Calu3 (cell line): ENCODE measurements at places on chromosomes 6 and 20. TPM values are rescaled to one million over a fixed set of nuclear protein-coding genes. Genes with fewer than 3 reads are reported as not detected.

DNA sequence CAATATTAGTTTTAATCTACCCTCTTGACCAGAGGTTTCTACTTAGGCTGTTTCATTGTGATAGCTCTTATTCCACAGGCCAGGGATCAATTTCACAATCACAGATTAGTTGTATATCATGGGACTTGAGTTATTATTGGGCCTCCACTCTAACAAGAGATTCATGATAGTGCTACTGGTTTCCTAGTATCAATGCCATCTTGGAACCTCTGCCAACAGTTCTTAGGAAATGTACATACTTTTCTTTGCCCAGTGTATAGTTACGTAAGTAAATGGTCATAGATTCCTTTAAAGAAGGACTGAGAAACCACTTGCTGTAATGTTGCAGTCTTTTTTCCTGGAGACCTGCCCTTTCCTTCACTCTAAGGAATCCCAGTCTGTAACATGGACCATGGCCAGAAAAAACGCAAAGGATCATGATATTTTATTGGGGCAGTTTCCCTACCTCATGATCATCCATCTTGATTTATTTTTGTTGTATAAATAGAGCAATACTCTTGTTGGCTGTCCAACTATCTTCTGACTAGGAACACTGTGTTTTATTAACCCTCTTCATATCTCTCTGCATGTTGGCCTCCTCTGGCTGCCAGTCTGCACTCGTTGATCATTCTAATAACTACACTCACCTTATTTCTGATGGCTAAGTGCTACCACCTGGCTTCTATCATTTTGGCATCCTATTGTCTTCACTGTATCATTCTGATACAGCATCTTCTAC, 38.0 kb upstream of the VGLL2 start:
- no peaks in the 10 kb centered on the region for H3K36me3 ChIP-seq
- DNase-seq: no peak
- H3K27ac ChIP-seq: no peak overlapping the region
- H3K27me3 ChIP-seq: no peaks in the 10 kb centered on the region
- H3K4me1 ChIP-seq: no peaks in the 10 kb centered on the region

- DNase-seq: no peak
- H3K36me3 ChIP-seq: no peaks in the 10 kb centered on the region
Measured at GRCh38 chr6:109580519-109580918, 97.5 kb upstream of the ZBTB24 start.

DNA sequence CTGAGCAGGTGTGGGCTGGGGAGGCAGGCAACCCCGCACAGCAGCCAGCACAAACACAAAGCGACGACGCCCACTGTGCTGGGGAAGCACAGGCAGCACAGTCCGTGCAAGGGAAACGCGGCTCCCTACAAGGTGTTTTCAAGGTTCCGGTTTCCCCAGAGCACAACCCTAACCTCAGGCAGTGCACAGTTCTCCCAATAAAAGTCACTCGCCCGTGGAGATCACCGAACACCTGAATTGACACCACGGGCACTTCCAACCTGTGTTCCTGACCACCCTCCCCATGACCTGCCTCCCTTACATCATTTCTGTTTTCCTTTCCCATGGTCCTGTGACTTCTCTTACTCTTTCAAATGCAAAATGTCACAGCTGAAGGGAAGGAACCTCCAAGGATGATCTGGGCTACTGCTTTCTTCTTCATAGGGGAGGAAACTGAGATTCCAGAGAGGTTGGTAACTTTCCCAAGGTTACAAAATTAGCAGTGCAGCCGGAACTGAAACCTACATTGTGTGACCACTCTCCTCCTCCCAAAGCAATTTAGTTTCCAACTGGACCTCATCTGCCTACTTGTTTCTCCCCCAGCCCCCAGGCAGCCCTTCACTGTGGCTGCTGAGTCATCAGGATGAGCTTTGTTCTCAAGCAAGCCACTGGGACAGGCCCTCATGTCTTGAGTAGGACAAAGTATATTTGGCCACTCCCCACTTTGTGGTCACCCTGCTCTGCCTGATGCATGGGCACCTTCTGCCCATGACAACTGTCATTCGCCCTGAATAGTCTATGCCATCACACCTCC, 125.3 kb downstream of the ATXN1 start:
- no peak overlapping the region for H3K27ac ChIP-seq
- DNase-seq: no peak
- H3K4me3 ChIP-seq: no peak overlapping the region
- no peaks in the 10 kb centered on the region for H3K27me3 ChIP-seq

DNA sequence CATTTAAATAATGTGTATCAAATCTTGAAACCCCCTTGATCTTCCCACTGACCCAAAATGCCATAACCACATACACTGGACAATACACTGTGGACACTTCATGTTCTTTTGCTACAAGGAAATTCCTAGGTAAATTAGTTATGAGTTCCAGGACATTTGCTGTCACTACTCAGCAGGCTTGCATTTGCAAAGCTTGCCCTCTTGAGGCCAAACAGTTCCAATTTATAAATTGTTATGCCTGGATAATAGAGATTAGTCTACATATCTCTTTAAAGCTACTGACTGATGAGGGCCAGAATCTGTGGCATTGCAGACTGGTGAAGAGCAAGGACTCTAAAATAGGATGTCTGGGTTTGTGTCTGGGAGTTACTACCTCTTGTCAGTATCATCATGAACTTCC, 17.4 kb upstream of the RAB32 start:
- no peaks in the 10 kb centered on the region for H3K36me3 ChIP-seq
- no peaks in the 10 kb centered on the region for H3K27me3 ChIP-seq
- no peak for DNase-seq
- H3K27ac ChIP-seq: no peak overlapping the region

GRCh38 chr6:30211899-30212298, 1.3 kb downstream of the TRIM26 start:
- H3K27ac ChIP-seq: peak overlapping the region; percentile 94
- peaks cover 60% of the 10 kb centered on the region for H3K4me1 ChIP-seq
- peaks cover 78% of the 10 kb centered on the region for H3K36me3 ChIP-seq
- peak overlapping the region; percentile 99 for H3K4me3 ChIP-seq
- no peak for DNase-seq

- peak overlapping the region; percentile 45 for H3K27ac ChIP-seq
- peaks cover 37% of the 10 kb centered on the region for H3K4me1 ChIP-seq
- peaks cover 8% of the 10 kb centered on the region for H3K36me3 ChIP-seq
- no peak overlapping the region for H3K4me3 ChIP-seq
- no peaks in the 10 kb centered on the region for H3K27me3 ChIP-seq
Measured at GRCh38 chr6:131958542-131959470, 7.6 kb upstream of the CCN2 start.

DNA sequence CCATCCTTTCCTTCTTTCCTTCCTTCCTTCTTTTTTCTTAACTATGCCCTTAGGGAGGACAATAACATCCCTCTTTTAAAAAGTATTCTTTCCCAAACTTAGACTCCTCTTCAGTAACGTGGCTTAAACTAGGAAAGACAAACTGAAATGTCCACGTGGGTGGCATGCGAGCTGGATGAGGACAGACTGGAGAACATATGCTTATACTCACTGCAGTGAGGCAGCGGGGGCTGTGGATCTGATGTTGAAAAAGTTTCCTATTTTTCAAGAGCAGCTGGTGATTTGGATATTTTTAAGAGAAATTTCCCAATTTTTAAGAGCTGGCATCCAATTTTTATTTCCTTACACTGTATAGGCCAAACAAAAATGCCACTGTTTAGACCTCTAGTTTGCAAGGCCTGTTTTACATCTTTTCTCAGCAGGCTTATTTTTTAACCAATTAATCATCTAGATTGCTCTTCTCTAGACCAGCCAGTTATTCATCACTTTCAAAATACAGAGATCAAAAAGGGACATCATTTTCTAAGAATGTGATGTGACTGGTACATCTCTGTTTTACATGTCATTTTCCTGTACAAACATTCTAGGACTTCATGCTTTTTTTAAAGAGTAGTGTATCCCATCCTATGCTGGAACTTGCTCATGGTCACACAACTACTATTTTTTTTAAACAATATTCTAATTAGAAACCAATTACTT, 226.5 kb downstream of the BTBD9 start:
- H3K27ac ChIP-seq: no peak overlapping the region
- no peaks in the 10 kb centered on the region for H3K36me3 ChIP-seq
- H3K27me3 ChIP-seq: no peaks in the 10 kb centered on the region
- DNase-seq: no peak

DNA sequence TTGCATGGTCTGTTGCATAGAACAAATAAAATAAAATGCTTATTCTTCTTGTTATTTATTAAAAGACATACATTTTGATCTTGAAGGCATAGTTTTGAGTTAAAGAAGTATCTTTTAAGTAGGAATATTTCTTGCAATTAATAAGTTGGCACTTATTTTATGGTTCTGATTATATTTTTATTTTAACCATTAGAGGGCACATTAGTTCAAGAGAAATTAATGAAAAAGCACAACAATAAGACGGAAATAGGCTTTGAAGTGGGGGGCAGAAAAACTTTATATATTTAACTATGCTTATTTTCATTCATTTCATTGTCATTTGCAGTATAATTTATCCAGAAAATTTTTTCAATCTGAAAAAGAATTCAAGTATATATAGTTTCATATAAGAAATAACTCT, 44.2 kb upstream of the MAP3K7 start:
- H3K4me3 ChIP-seq: no peak overlapping the region
- no peak overlapping the region for H3K27ac ChIP-seq
- H3K36me3 ChIP-seq: no peaks in the 10 kb centered on the region
- no peaks in the 10 kb centered on the region for H3K4me1 ChIP-seq

Gene TGIF2
- total RNA-seq: 39.4 and 48.9 TPM in 2 replicates

Gene TMEM74B
- total RNA-seq: 0.54 and 0.83 TPM in 2 replicates
